Activated CD8-positive, alpha-beta memory T cell treated with anti-CD3 and anti-CD28 coated beads for 48 hours (primary cell): ENCODE measurements at places on chromosomes 3 and 15.

DNA sequence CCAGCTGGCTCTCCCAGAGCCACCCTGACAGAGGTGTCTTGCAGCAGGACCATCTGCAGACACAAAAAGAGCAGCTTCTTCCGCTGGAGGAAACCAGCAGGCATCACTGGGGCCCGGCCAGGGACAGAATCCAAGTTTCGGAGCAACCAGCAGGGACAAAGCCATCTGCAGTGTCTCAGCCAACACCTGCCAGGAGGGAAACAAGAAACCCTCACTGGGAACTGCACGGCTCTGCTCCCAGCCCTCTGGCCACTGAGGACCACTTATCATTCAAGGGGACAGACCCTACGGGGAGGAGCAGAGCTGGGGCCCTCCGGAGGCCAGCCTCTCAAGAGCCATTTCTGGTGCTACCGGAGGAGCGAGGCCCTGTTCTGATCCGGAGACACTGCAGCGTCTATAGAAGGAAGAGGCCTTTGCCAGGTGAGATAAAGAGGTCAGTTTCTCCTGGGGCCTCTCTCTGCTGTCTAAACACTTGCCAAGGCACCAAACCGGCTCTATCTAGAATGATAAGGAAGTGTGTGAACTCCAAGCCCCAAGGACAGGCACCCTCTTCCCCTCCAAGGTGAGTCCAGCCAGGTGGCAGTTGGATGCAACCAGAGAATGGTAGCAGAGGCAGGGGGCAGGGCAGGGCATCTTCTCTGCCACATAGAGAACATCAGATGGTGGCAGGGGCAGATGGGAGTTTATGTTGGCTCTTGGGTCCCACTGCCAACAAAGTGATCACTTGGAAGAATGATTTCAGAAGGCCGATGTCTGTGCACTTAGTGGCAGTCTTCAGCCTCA, 89.0 kb downstream of the CHSY1 start:
- no peak for DNase-seq

GRCh38 chr15:79008659-79009058, 63.8 kb upstream of the CTSH start:
- DNase-seq: no peak

DNA sequence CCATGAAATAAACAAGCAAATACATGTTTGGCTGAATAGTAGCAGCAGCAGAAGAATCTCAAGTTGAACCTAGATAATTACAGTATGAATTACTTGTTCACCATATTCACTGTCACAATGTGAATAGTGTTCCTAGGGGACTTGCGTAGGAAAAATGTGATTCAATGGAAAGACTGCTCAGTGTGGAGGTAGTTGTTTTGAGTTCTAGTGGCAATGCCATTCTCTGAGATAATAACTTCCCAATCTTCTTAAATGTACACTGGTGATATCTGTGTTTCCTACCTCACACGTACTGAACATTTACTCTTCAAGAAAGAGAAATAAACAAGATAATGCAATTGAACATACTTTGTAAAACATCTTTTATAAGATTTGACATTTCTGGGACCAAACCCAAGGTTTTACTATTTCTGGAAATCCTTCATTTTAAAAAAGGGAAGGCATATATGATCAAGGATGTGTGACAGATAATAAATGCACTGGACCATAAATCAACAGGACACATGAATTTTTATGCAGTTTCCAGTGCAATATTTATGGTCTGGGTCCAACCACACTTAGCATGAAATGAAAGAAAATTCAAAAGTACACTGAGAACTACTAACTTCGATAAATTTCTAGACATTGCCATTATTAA, 598.3 kb upstream of the ZNF385D start:
- no peak for DNase-seq

GRCh38 chr3:9727743-9728142, 3.8 kb upstream of the BRPF1 start:
- no peak for DNase-seq

DNA sequence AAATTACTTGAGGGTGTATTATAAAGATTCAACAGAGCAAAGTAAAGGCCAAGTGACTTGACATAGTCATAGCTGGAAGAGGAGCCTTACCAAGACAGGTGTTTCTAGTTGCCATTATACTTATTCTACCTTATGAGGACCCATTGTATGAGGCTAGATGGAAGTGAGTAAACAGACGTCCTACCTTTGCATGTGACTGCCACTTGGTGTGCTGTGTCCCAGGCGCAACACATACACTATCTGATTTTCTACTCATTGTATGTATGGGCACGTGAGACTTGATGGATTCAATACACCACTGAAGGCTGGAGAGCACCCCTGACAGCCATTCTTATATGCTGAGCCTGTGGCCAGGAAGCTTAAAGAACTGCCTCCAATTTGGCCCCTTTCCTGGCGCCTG, 40.5 kb downstream of the BOC start:
- DNase-seq: no peak

DNA sequence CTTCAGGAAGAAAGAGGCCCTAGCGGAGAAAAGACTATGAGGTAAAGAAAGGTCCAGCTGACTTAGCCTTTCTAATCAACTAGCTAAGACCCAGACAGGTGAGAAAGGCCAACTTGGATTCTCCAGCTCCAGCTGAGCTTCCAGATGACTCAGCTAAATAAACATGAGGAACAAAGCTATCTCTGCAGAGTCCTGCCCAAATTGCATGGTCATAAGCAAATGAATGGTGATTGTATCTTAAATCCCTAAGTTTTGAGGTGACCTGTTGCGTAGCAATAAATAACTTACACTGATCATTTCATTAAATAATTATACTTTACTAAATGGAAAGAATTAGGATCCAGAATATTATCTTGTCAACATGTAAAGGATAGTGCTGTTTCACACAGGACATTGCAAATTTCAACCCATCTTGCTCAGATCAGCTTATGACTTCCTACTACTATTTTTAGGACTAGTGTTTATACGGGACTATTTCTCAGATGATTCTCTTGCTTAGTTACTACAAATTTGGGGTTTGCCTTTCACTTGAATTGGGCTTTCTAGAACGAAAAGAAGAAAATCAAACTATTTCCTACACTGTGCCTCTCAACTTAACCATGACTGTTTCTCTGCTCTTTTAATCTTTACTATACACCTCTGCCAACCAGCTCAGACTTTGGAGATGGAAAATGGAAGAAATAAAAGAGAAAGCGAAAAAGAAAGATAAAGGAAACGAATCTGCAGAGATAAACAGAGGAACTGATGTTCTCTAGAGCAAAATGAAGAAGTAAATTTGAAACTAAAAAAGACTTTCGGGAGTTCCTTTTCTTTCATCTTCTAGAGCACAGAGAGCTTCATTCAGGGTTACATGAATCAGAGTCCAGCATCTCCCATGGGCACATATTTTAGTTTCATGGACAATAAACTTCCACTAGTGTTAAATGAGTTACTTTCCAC, 6.6 kb upstream of the ADGRG7 start:
- DNase-seq: no peak

DNA sequence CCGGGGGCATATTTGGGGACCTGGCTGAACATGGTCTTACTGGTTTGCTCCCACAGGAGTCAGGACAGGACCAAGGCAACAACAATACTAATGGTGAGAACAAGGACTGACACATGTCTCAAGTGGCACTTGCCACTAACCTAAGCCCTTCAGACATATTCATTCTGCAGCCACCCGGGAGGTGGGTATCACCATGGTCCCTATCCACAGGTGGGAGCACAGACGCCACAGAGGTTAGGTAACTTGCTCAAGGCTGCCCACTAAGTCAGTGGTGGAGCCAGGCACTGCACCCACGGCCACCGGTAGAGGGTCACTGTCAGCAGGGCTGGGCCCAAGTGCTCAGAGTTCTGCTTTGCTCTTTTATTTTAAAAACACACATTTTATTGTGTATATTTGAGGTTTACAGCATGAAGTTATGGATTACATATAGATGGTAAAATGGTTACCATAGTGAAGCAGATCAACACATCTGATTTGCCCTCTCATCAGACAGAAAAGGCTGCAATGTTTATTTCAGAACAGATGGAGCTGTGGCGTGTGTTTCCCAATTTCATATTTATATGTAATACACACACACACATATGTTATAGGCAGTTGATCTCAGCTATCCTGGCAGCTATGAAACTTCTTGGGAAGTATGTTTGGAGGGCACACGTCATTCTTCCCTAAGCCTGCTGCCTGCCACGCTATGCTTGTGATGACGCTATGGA, 30.0 kb upstream of the SLC41A3 start:
- DNase-seq: no peak

DNA sequence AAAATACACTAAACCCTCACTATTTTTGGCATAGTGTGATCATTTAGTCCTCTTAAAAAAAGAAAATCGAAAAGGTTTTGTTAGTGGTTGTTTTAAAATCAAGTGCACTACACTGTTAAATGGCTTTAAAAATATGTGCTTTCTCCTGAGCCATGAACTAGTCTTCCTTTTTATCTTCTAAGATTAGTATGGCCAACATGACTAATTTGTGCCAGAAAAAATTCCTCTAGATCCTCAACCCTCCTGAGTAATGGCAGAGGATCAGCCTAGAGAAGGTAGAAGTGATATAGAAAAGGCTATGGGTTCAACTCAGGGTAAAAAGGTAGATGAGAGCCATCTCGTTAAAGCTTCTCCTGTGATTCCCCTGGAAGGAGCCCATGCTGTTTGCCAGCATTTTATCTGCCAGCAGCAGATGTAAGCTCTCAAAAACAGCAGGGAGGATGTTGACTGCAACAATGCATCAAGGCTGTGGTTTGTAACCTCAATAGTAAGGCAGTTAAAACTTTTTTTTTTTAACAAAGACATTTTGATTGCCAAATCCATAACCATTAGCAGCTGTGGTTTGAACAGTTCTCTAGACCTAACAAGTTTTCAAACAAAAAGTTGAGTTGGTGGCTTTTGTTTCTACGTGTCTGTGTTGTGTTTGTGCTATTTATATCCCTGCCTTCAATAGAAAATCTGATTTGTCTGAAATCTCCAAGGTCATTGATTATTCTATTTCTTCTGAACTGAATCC, 30.2 kb upstream of the ZNF609 start:
- DNase-seq: no peak

DNA sequence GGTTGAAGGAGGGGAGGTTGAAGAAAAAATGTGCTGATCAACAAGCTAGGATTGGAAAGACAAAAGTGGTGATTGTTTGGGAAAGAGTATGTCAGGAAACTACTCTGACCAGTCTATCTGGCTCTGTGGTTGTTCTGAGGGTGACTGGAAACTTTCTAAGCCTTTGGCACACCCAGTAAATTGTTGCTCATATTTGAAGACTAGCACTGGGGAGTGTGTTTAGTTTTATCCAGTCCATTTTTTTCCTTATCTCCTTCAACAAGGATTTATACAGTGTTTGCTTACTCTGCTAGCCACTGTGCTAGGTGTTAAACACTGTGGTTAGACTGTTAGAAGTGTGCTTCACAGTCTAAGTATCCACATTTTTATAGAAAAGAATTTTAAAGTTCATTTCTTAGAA, 28.8 kb downstream of the PPM1L start:
- DNase-seq: no peak

DNA sequence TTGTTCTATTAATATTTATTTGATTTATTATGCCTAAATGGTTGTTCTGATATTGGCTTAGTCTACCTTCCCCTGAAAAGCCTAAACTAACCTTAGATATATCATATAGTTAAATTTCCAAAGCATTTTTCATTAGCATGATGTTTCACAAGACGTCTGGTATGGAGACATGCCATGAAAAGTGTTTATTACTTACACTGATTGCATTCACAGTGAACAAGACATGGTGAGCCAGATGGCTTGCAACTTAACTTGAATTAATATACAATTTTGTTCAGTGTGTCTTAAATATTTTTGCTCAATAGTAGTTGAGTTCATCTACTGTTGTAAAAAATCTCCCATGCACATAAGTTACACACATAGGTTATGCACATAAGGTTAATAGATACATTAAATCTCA, 758.4 kb downstream of the NSUN3 start:
- DNase-seq: no peak

GRCh38 chr3:174197416-174197815, 661.7 kb upstream of the NAALADL2 start:
- DNase-seq: no peak

DNA sequence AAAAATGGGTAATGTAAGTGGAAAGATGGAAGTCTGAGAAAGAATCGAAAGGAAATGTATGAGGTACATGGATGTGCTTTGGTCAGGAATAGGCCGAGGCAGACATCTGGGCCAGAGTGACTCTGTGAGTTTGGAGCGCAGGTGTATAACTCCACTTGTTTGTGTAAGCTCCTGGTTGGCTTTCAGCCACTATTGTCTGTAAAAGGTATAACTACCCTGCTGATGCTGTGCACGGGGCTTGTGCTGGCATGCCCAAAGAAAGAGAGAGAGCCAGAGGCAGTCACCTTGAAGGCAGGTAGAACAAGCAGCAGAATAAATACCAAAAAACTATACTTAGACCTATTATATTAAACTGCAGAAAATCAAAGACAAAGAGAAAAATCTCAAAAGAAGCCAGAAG, 32.7 kb upstream of the CD96 start:
- no peak for DNase-seq

GRCh38 chr3:25510797-25511196, 82.7 kb downstream of the RARB start:
- no peak for DNase-seq

DNA sequence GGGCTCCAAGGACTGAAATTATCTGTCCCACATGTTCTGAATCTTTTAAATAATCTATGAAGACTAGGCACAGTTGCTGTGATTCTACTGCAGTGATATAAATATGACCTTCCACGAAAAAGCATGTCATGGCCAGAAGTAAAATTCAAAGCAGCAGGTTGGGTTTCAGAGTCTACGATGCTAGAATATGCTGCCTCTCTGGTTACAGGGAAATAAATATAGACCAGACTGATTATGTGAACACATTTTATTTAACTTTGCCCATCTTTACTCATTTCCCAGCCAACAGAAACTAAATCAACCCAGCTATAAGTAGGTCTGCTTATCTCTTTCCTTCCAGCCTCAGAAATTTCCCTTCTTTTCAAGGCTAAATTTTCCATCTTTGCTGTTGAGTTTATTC, 19.9 kb upstream of the TM6SF1 start:
- DNase-seq: no peak

DNA sequence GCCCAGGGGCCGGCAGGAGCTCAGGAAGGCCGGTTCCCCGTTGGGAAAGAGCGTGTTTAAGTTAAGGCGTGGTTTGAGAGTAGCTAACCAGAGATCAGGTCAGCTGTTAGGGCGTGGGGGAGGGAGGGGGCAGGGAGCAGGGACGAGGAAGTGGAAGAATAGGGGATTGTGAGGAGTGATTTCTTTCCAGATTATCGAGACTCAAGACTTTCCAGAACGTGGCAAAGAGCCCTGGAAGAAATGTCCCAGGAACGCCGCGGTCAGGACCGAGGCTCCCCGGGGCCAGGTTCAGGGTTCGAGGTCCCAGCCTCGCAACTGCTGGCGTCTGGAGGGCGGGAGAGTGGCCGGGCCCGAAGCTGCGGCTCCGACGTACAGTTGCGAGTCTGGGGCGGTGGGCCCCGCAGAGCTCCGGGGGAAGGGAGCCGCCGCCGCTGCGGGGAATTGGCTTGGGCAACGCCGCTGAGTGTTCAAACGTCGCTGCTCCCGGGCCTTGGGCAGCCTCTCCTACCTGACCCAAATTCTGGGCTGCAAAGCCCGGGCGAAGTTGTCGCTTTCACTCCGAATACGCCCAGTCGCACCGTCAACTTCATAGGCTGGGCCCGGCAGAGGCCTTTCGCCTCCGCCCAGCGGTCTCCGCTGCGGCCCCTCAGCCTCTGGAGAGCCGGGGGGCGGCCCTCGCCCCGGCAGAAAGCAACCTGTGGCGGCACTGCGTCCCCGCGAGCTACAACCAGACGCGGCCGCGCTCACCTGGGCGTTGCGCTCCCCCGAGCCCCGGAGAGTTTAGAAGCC, 9.5 kb downstream of the ISL2 start:
- DNase-seq: no peak
